ENCODE measurements at places on chromosomes 13 and 19. TPM values are rescaled to one million over a fixed set of nuclear protein-coding genes. Genes with fewer than 3 reads are reported as not detected.

The MBD3L3 gene
- total RNA-seq: not detected

The SIGLEC5 gene
- total RNA-seq: not detected

The MCF2L gene
- total RNA-seq: 0.09 TPM

The FRY gene
- 1.8 TPM for total RNA-seq

The C13orf46 gene
- total RNA-seq: 0.61 TPM

The TEX29 gene
- total RNA-seq: 0.51 TPM

The POLD1 gene
- 188 TPM for total RNA-seq

The C19orf12 gene
- total RNA-seq: 41.6 TPM

The F10 gene
- not detected for total RNA-seq

The OR4F17 gene
- not detected for total RNA-seq

All from activated CD4-positive, alpha-beta T cell treated with anti-CD3 and anti-CD28 coated beads, Interleukin-2, amount 10 ng/mL, durations not matched to agents 24 days and 14 days (primary cell).